ENCODE measurements at places on chromosomes 7 and 10.

GRCh38 chr7:1290026-1290678 is 57.5 kb downstream of the UNCX start:
- DNase-seq: peak; percentile 1

DNA sequence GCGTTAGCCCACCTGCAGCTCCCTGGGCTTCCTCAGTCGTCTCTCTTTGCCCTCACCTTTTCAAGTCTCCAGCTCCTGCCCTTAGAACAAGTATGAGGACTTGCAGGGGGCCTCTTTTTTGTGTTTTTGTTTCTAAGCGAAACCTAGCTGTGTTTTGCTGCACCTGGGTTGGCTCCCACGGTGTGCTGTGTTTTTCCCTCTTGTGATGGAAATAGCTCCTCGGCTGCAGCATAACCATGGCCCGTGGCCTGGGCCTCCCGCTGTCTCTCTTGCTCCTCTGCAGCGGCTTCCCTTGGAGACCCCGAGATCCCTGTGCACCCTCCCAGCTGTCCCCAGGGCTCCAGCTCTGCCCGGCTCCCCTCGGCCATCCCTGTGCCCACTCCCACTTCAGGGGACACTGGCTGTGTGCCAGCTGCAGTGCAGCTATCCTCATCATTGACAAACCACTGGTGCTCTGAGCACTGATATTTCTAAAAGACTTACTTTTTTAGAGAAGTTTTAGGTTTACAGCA is 75.6 kb upstream of the TCERG1L start:
- DNase-seq: no peak

DNA sequence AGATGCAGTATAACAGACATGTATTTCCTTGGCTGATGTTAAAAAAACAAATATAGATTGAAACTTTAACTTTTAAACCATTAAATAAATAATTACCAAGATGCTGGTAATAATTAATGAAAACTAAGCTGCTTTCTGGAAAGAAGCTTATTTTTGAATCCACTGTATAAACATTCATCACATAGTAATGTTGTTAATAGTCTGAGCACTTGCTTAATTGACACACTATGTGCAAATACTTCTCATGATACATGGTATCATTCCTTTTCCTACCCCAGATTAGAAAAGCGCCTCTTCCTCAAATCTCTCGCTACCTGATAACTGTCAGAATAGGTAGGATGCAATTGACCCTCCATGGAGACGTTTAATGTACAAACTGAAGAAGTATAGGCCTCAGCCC is 15.0 kb upstream of the COL28A1 start:
- DNase-seq: no peak

DNA sequence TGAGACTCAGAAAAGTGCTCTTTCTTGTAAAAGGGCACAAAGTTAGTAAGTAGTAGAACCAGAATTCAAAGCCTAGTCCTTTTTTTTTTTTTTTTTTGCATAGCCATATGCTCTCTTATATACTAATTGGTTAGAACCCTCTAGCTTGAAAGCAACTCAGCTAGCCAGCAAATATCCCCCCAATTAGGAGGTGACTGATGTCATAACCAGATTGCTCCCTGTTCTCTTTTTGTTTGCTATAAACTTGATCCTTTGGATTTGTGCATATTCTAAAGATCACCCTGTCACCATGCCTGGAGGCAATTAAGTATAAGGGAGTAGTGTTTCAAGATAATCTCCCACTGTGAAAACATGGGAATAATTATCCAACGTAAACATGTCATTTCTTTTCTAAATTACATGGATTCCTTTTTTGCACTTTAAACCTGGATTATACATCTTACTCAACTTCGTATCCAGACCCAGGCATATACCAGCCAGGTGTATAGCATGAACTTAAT is 963.4 kb downstream of the CNTNAP2 start:
- no peak for DNase-seq

DNA sequence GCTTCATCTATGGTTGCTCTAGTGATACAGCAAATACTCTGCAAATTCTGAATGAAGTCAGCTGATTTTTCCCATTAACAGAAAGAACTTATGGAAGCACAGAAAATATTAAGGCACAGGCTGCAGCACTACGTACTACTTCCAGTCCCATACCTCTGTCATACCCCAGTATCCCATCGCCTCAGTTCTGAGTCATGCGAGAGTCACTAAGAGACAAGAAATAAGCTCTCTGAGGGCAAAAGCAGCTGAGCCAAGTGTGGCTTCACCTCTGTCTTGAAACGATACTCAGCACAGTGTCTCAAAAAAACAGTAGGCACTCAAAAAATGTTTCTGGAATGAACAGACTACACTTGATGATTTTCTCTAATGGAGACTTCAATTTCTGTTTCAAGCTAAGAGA is 48.2 kb downstream of the EZH2 start:
- DNase-seq: no peak

DNA sequence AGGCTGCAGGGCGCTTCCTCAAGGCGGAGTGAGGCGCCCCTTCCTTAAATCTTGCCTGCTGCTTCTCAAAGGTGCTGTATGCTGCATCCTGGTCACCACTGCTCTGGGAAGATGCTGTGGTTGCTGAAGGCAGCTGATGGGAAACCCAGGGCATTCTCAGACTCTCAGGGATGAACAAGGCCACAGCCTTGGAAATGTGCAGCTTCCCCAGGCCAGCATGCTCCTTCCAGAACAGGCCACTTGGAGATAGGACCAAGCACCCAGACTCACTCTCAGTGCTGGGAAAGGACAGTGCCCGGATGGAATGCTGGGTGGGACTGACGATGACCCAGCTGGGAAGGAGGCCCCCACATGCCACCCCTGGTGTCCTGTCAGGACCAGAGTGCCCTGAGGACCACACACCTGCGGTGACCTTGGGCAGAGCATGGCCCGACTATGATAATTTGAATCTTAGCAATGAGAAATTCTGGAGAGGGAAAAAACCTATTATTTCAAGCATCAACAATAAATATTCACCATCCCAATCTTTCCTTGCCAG is 235.5 kb downstream of the TNS3 start:
- DNase-seq: no peak

DNA sequence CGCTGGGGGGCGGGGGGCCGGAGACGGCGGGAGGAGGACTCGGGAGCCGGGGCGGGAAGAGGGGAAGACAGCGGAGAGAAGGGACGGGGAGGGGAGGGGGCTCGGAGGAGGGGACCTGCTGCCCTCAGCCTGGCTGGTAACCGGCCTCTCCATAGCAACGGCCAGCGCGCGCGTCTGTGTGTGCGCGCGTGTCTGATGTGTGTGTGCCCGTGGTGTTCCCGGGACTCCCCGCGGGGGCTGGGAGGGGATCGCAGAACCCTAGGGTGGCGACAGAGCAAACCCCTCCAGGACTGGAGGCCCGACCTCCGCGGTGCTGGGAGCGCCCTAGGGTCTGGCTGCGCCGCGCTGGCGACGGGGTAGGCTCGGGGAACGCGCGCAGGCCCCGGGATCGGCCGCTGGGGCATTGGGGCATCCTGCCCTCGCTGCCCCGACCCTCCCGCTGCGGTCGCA is 356.3 kb downstream of the DNAJB6 start:
- no peak for DNase-seq

GRCh38 chr10:118311505-118311904 is 30.6 kb downstream of the FAM204A start:
- no peak for DNase-seq

GRCh38 chr10:100656454-100656853 is 88.9 kb upstream of the PAX2 start:
- DNase-seq: no peak

DNA sequence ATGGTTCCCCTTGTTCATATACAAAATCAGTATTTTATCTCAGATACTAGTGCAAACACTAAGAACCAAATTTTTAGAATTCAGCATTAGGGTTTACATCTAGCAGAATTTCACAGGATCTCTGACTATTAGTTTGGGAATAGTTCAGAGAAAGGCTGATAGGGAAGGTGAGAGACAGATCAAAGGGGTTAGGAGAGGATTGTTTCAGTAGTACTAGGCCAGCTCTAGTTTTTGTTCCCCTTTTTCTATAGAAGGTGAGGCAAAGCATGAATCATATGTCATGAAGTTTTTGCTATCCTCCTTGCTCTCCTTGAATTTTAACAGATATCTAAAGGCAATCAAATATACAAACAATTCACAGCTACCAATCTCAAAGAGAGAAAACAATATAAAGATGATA is 26.1 kb upstream of the CTNNA3 start:
- DNase-seq: no peak

- no peak for DNase-seq
Observed at GRCh38 chr7:77913977-77914607, 115.5 kb downstream of the PHTF2 start.

- DNase-seq: no peak
Observed at GRCh38 chr7:117973975-117974374, 100.7 kb upstream of the CTTNBP2 start.

- DNase-seq: no peak
Observed at GRCh38 chr10:86225103-86225782, 141.4 kb downstream of the GRID1 start.

DNA sequence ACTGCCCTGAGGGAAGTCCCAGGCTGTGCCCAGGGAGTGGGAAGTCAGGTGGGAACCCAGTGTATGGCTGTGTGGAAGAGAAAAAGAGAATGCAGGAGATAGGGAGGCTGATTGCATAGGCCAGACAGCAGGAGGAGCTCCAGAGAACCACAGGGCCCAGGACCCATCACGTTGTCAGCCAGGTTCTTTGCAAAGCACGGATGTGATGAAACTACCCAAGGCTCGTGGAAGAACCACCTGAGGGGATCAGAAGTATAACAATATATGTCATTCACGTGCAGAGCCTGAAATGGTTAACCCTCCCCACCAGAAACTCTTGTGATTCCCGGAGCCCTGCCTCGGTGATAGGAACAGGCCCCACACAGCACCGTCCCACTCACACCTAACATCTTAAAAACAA is 83.6 kb downstream of the LARP4B start:
- DNase-seq: no peak

DNA sequence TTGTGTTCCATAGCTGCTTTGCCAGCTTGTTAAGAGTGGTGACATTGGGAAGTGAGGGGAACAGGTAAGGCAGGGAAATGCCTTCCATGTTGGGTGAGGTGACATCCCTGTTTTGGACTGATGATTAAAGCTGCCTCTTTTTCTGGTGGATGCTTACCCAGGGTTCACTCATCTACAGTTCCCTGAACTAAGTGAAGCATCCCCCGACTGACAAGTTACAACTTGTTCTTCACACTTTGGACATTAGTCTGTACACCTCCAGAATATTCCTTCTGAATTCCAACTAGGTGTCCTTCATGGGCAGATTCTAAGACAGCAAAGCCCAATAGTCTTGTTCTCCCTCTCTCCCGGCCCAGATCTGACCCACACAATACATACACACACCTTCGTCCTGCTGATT is 63.4 kb downstream of the HDAC9 start:
- no peak for DNase-seq

DNA sequence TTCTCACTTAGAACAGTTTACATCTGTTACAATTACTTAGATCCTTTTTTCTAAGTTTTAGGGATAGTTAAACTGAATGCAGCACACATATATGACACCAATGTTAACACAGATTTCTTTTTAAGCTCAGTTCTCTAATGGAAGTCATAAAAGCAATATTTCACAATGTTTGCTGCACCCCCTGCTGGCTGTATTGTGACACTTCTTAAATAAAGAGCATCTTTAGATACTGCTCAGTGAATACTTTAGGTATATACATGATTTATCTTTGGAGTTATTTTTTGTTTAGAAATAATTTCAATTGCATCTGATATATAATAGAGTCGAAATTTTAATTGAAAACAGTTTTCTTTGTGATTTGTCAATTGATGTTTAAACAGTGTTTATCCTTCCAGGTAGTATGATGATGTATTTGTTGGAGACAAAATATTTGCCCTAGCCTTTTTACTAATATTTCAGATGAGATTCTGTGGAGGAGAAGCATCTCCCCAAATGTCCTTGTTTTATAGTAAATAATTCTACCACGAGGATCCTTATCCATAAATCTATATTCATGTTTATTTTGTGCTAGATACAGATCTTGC is 174.4 kb downstream of the ST7 start:
- peak; percentile 14 for DNase-seq

- no peak for DNase-seq
Observed at GRCh38 chr7:138064856-138065357, 11.4 kb upstream of the AKR1D1 start.

GRCh38 chr7:15305002-15305600 is 256.7 kb downstream of the AGMO start:
- DNase-seq: no peak

DNA sequence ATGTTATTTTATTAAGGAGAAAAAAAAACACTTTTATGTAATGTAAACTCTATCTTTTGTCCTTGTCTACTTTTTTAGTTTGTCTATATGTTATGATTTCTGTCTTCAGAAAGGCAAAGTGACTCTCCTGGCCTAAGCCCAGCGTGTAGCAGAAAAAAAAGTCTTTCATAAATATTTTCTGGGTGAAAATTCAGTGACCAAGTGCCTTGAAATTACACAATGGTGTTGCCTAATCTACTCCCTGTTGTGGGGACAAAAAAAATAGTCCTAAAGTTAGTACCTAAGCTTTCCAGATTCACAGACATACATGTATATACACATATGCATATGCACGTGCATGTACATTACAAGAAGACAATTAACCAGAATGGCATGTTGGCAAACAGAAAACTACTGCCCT is 1257.8 kb upstream of the SORCS1 start:
- no peak for DNase-seq

DNA sequence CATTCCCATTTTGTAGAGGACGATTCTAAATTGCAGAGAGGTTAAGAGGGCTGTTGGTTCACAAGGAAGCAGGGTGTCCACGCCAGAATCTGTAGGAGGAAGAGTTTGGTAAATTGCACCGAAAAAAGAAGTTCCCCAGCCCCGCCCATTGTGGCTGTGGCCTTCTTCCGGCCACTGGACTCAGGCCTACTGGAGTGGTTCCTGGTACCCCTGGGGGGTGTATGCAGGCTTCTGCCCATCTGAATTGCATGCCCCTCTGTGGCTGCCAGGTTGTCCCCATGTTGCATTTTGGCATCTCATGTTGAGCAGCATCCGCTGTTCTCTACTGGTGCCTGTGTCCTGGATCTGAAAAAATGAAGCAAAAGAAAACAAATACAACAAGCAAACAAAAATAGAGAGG is 234.2 kb downstream of the WDR11 start:
- DNase-seq: no peak

DNA sequence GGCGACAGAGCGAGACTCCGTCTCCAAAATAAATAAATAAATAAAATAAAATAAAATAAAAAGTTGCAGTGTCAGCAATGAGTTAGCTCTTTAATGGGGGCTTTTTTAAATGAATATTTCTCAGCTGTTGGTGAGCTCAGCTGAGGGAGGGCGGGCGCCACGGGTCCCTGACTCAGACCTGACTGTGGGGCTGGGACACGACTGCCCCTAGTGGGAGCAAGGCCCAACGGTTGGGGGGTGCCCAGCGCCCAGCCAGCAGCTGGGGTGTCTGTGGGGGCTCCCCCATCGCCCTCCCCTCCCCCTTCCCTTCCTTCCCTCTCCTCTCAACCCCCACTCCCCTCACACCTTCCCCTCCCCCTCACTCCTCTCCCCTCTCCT is 46.6 kb downstream of the PWWP2B start:
- DNase-seq: peak; percentile 61

- no peak for DNase-seq
Observed at GRCh38 chr10:131710142-131710861, 190.5 kb upstream of the PPP2R2D start.
